Stimulated activated CD4-positive, alpha-beta T cell treated with anti-CD3 and anti-CD28 coated beads, Interleukin-15, amount 100 ng/mL, for 1 hour (primary cell): ENCODE measurements at places on chromosomes 6 and 20.

GRCh38 chr6:105326833-105327770, 75.8 kb downstream of the PREP start:
- no peak for DNase-seq

GRCh38 chr6:44708208-44708607, 320.7 kb downstream of the CDC5L start:
- DNase-seq, result no peak

GRCh38 chr20:25011261-25011660, 18.7 kb upstream of the APMAP start:
- no peak for DNase-seq

- DNase-seq, result no peak
These were observed 2.9 kb downstream of the RAB32 start for GRCh38 chr6:146546443-146547043.

GRCh38 chr20:58086763-58087561, 141.5 kb downstream of the ANKRD60 start:
- no peak for DNase-seq

GRCh38 chr6:138590796-138591709, 91.8 kb upstream of the NHSL1 start:
- DNase-seq, result no peak

DNA sequence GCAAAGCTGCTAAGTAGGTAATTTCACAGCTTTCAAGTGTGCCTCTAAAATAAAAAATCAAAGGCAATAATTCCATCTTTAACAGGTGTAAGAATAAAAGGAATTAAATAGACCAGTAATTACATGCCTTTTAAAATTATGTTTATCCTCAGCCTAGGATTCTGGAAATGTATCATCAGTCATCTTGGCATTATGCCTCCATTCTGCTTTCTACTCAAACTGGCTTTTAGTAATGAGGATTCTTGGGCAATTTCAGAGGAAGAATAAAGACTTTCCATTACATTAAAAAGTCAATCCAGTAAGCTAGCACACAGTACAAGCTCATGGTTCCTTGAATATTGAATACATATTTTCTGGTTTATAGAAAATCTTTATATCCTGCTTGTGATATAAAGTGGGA, 44.7 kb downstream of the GSTA2 start:
- no peak for DNase-seq

- DNase-seq, result no peak
These were observed 404.6 kb upstream of the OPRM1 start for GRCh38 chr6:153634416-153634815.

GRCh38 chr6:135922174-135922573, 70.7 kb downstream of the PDE7B start:
- no peak for DNase-seq

- DNase-seq, result no peak
These were observed 5.5 kb upstream of the SALL4 start for GRCh38 chr20:51807720-51808250.

GRCh38 chr6:56004426-56004825, 129.0 kb upstream of the BMP5 start:
- DNase-seq, result no peak

- DNase-seq, result no peak
These were observed 59.6 kb upstream of the SALL4 start for GRCh38 chr20:51861726-51862466.

- no peak for DNase-seq
These were observed 5.5 kb downstream of the ANKEF1 start for GRCh38 chr20:10040070-10040975.

- peak; percentile 20 for DNase-seq
These were observed 1.4 kb upstream of the HIVEP1 start for GRCh38 chr6:12010635-12011275.

DNA sequence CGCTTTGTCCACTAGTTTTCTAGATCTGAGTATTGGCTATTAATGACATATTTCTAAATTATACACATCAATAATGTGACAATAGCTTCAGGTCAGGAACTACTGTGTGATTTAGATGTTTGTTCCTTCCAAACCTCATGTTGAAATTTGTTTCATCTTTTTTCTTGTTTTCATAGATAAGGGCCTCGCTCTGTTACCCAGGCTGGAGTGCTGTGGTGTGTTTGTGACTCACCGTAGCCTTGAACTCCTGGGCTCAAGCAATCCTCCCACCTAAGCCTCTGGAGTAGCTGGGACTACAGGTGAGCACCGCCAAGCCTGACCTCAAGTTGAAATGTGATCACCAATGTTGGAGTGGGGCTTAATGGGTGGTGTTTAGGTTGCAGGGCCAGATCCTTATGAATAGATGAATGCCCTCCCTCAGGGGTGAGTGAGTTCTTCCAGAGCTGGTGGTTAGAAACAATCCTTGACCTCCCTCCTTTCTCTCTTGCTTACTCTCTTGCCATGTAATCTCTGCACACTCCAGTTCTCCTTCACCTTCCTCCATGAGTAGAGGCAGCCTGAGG, 5.9 kb upstream of the NQO2 start:
- DNase-seq, result no peak
